ENCODE measurements at places on chromosomes 1 and 21. TPM values are rescaled to one million over a fixed set of nuclear protein-coding genes. Genes with fewer than 3 reads are reported as not detected.

Gene CYP4X1
- total RNA-seq, result not detected

Gene ATP1B1
- 15.0 TPM for total RNA-seq

Gene RNU1-4
- total RNA-seq, result not detected

Gene HSPB7
- total RNA-seq, result 7.1 TPM

Gene SCAMP3
- total RNA-seq, result 24.3 TPM

Gene S100A9
- total RNA-seq, result 14.0 TPM

Gene DENND2C
- 0.49 TPM for total RNA-seq

Gene GSTM5
- total RNA-seq, result 1.4 TPM

Gene GUCA2A
- not detected for total RNA-seq

Gene MEGF6
- total RNA-seq, result 8.1 TPM

Gene BRINP3
- not detected for total RNA-seq

Gene AUNIP
- total RNA-seq, result 28.9 TPM

Gene LRRC53
- total RNA-seq, result 0.03 TPM

Gene PEA15
- total RNA-seq, result 42.2 TPM

Gene MRPL39
- total RNA-seq, result 45.4 TPM

Gene S100B
- not detected for total RNA-seq

Gene FOXO6
- total RNA-seq, result 1.5 TPM
